ENCODE measurements at places on chromosomes 2 and 18.
A peak's percentile ranks its signal among the peaks of the same experiment; 100 is the strongest.

DNA sequence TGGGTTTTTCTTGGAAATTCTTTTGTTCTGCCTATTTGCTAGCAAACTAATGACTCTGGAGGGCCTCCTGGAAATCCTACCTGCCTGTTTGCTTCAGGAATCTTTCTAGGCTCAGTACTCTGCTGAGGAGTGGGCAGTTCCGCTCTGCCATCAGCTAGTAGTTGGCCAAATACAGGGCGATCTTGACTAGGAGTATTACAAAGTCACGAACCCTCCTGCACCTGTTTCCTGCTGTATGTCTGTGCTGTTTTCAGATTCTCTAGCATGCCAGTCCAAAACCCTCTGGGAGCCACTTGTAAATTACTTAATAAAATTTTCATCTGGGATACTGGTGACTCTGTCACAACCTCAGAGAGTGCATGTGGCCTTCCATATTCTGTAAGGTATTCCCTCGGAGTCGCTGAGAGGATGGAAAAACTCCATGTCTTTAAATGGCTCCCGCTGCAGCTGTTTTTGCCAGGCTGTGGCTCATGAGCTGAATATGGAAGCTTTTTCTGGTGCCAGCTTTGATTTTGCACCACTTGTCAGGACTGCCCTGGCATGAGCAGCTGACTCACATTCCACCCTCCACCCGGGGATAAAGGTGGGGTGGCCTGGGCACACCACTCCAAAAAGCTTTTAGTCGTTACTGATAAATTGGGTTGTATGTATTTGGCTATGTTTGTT is 123.0 kb downstream of the RTN4 start:
- no peak for DNase-seq

- DNase-seq, result no peak
These were observed 86.6 kb upstream of the PGAP1 start for GRCh38 chr2:197013098-197013497.

GRCh38 chr2:30348825-30349224 is 98.2 kb upstream of the LCLAT1 start:
- no peak for DNase-seq

- DNase-seq, result no peak
These were observed 4.5 kb upstream of the C18orf32 start for GRCh38 chr18:49491534-49491856.

GRCh38 chr18:51716277-51716676 is 518.8 kb upstream of the MEX3C start:
- no peak for DNase-seq

- DNase-seq, result no peak
These were observed 146.0 kb upstream of the PGAP1 start for GRCh38 chr2:197072533-197072932.

GRCh38 chr2:226308986-226309385 is 490.6 kb downstream of the IRS1 start:
- no peak for DNase-seq

- no peak for DNase-seq
These were observed 49.8 kb downstream of the ADI1 start for GRCh38 chr2:3469486-3469885.

DNA sequence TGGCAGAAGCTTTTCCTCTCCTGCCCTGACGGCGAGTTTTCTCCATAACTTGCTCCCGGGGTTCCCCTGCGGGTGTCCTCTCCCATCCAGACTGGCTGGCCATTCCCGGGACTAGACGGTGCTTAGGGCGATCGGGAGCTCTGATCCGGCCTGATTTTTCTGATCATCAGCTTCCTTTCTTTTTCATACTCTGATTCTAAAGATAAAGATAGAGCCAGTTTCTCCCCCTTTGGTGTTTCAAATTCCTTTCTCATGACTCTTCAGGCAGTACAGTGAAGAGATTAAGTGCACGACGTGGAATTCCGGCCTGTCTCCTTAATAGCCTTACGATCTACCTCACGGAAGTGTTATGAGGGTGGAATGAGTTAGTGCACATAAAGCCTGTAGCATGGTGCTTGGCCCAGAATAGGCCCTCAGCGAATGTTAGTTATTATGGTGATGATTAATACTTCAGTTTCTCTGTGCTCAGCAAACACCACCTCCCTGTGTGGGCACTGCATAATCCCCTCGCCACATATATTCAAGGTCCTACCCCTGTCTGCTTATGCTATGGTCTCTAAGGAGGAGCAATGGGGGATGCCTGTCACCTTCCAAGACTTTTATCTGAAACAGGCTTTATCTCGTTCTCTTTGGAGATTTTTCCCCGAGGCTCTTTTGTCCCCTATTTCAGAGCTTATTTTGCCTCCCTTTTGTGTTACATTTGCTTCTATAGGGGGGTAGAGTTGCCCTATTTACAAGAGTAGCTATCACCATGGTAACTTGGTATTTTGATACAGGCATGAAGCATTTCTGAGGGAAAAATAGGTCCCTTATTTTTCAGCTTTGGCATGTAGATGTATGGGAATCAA is 254.8 kb downstream of the CDH2 start:
- no peak for DNase-seq

DNA sequence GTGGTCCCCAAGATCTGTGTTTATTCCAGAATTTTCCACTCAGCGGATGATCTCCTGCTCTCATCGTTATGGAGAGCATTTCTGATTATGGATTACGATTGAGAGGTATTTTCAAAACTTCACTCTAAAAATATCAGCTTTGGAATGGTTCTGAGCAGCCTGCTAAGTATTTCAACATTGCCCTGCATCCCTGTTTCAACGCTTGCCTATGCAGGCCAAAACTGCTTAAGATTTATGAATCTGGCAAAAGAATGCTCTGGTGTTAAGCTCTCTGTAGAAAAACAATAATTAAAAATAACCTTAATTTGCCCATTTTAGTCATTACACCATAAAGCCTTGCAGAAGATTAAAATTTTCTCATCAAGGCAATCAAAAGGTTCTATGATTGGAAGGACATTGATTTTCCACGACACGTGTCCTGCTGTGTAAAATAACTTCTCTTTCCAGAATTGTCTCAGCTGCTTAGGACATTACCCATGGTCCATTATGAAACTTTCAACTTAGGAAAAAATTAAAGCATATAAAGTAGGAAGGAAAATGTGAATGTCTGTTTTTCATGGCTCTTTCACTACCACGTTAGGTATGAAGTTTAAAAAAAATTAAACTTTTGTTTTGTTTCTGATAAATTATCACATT is 229.9 kb downstream of the ACKR3 start:
- no peak for DNase-seq

- DNase-seq, result no peak
These were observed 88.0 kb downstream of the AQP4 start for GRCh38 chr18:26777351-26778053.

DNA sequence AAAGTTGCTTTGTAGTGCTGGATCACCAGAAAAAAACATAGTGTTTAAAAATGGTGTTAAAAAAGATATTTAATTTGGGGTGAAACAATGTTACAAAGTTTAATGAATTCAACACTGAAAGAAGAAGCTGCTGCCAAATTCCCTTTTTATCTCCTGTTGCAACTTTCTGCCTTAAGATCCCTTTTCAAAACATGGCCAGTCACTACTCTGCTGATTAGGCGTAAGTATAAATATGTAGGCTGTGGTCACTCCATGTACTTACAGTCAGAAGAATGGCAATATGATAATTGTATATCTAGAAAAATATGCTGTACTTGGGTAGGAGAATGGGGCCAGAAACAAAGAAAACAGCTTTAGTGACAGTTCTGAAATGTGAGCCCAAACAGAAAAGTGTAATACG is 123.5 kb upstream of the ZBTB14 start:
- DNase-seq, result peak; percentile 58

- DNase-seq, result no peak
These were observed 39.5 kb upstream of the FLACC1 start for GRCh38 chr2:201396595-201396994.

GRCh38 chr2:47058003-47058931 is 96.8 kb downstream of the STPG4 start:
- DNase-seq, result no peak

- no peak for DNase-seq
These were observed 661 bp upstream of the MGAT5 start for GRCh38 chr2:134253117-134253704.

DNA sequence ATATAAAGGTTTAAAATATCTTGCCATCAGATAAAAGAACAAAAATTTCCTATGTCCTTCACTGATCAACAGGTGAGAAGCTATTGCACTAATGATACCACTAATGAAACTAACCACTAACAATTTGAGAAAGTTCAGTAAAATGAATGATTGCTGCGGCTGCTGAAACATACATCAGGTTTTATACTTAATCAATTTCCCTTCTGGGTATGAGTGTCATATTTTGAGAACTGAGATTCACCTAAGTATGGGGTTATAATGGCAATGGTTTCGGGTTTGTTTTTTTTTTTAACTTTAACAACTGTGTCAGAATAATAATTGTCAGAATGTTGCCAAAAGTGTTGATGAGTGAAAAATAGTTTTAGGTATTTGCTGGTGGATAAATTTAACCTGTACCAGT is 151.3 kb upstream of the SLC39A10 start:
- DNase-seq, result no peak

- no peak for DNase-seq
These were observed 337.2 kb upstream of the SLC39A10 start for GRCh38 chr2:195319548-195320412.

DNA sequence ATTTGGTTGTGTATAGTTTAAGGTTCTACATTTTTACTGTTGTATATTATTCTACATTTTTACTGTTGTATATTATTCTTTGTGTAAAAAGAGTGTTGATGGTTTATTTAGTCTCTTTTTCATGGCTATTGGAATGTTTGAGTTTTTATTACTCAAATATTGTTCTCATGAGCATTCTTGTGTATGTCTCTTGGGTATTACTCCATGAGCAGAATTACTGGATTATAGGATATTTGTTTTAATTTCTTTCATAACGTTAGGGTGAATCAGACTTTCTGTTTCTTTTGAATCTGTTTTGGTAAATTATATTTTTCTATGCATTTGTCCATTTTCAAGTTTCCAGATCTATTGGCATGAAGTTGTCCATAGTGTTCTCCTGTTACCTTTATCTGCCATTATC is 111.6 kb downstream of the DYNAP start:
- no peak for DNase-seq

- no peak for DNase-seq
These were observed 109.2 kb upstream of the CHRNA1 start for GRCh38 chr2:174873471-174873870.

- DNase-seq, result no peak
These were observed 14.2 kb upstream of the EXOC6B start for GRCh38 chr2:72840066-72840465.

DNA sequence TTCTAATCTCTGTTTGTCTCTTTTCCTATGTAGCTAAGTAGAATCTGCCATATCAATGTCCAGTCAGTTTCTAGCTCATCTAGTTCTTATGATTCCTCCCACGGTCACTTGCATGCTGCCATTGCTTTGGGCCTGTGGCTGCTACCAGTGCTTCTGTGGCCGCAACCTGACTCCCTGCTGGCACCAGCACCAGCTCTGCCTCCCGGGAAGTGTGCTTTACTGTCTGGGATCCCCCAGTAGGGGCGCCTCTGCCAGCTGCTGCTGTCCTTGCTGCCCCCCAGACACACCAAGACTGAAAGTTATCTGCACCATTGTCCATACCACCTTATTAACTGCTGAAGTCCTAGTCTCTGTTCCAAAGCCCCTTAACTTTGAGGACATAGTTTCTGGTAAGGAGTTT is 56.3 kb downstream of the RAPGEF4 start:
- DNase-seq, result no peak

DNA sequence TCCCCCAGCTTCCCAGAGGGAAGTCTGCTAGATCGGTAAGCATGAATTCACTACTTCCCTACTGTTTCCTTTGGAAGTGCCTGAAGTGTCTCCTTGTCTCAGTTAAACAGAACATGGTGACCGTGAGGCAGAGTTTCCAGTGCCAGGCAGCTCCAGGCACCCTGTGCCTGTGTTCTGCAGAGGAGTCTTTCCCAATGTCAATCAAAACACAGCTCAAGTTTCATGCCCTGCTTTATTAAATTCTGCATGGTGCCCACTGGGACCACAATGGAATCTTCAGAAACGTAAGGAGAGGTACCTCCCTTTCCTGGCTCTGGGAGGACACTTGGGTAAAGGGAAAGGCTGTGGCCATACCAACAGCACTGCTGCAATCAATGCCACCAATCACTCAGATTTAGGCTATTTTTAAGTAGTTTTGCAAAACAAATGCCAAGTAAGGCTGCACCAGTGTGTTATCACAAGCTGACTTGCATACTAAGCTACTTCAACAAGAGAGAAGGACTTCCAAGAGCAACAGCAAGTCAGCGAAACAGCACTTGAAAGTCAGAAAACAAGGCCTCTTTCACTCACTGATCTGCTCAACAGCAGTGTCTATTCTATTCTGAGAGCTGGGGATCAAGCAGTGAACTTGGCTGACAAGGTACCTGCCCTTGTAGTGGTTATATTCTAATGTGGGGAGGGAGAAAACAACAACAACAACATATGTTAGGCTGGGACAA is 14.9 kb downstream of the LPIN2 start:
- peak; percentile 84 for DNase-seq

- DNase-seq, result no peak
These were observed 94.6 kb downstream of the RTP5 start for GRCh38 chr2:241964133-241964532.

DNA sequence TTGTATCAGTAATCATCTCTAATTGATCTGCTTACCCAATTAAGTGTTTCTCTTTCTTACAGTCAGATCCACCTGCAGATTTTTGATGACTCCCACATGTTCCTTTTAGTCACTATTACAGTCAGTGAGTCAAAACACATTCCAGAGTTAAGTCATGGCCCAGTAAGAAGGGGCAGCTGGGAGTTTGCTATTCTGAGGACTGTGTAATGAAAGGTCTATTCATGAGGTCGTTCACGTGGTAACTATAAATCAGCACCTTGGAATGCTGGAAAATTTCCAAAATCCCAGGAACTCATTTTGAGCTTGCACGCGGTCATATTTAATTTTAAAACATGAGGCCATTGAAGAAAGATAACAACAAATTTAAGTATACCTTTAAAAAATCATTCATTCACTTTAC is 252.5 kb downstream of the XIRP2 start:
- no peak for DNase-seq

GRCh38 chr2:205762881-205763280 is 80.6 kb downstream of the NRP2 start:
- DNase-seq, result no peak

DNA sequence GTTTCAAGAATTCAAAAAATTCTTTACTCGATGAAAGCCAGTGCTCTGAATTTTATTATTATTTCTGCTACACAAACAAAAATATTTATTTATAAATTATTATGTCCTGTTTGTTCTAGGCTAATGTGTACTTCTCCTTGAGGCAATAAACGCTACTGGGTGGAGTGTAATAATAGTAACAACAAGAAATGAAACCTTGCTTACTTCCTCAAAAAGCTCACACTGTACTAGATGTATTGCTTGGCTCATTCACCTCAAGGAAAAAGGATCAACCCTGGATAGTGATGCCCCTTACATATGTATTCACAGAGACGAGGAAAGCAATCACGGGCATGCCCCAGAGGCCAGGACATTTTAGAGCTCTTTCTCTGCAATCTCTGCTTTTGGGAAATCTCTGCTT is 685.6 kb upstream of the NXPH2 start:
- peak; percentile 31 for DNase-seq

Data from pons (tissue), 1 donor.